NCI-H446 treated with DMSO at 0.1 percent for 48 hours (cell line): ENCODE measurements at places on chromosomes 4 and X.

GRCh38 chr4:9944431-9945425 lies 76.6 kb downstream of the SLC2A9 start:
- no peak for DNase-seq

GRCh38 chrX:44401151-44401550 lies 57.7 kb upstream of the EFHC2 start:
- DNase-seq = no peak

- no peak for DNase-seq
Measured at GRCh38 chrX:29662759-29663503, 552.4 kb upstream of the MAGEB2 start.

DNA sequence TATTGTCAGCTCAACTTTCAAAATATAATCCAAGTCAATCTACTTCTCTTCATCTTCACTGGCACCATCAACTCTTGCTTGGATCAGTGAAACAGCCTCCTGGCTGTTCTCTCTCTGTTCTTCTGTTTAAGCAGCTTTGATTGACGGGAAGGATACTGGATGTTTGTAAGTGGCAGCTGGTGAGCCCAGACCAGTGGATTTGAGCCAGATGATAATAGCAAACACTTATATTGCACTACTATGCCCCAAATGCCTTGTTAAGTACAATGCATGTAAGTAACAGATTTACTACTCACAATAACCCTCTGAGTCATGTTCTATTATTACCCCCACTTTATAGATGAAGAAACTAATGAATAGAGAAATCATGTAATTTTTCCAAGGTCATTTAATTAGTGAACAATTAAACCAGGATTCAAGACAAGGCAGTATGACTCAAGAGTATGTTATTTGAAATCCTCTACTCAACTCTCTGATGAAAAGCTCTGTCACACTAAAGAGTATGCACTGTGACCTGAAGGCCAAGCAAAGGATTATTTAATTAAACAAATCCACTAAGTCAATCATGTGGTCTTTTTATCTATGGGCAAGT lies 44.8 kb downstream of the SPANXN3 start:
- no peak for DNase-seq

DNA sequence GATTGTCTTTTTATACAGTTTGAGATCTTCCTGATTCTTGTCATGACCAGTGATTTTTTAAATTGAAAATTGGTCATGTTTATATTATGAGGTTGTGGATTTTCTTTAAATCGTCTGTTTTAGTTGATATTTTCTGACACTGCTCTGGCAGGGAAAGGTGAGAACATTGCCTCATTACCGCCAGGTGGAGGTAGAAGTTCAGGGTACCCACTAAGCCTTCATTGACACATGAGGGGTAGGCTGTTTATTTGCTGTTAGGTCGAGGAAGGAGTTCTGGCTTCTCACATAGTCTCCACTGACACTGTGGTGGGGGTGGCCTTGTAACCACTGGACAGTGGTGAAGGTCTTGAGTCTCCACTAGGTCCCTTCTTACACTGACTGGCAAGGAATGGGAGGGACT lies 117.6 kb upstream of the GPR101 start:
- no peak for DNase-seq

DNA sequence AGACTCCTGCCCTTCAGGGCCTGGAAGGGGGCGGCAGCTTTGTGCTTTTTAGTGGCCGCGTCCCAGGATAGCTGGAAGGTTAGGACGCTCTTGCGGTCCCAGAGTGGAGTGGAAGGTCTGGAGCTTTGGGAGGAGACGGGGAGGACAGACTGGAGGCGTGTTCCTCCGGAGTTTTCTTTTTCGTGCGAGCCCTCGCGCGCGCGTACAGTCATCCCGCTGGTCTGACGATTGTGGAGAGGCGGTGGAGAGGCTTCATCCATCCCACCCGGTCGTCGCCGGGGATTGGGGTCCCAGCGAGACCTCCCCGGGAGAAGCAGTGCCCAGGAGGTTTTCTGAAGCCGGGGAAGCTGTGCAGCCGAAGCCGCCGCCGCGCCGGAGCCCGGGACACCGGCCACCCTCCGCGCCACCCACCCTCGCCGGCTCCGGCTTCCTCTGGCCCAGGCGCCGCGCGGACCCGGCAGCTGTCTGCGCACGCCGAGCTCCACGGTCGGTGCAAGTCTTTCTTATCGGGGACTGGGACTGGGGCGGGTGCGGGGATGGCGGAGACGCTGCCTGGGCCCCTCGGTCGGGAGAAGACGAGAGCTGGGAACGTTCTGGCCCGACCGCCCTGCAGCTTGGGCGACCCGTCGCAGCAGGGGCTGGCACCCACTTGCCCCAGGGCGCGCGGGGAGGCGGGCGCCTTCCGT lies at the start of gene EDNRA:
Gene EDNRA, plus strand, starts transcription at position 207 of the 686 bp plus-strand sequence. CDS start 4,585 bp downstream, outside the sequence.
- no peak for DNase-seq

DNA sequence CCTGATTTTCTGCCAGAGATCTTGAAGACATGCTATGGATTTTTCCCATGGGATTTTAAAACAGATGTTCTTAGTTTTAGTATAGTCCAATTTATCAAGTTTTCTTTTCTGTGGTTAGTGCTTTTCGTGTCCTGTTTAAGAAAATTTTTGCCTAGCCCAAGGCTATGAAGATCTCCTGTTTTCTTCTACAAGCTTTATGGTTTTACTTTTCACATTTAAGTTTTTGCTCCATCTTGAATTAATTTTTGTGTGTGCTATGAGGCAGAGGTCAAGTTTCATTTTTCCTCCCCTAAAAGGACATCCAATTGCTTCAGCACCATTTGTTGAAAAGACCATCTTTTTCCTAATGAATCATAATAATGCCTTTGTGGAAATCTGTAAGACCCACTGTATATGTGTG lies 65.6 kb downstream of the POLR2B start:
- no peak for DNase-seq

DNA sequence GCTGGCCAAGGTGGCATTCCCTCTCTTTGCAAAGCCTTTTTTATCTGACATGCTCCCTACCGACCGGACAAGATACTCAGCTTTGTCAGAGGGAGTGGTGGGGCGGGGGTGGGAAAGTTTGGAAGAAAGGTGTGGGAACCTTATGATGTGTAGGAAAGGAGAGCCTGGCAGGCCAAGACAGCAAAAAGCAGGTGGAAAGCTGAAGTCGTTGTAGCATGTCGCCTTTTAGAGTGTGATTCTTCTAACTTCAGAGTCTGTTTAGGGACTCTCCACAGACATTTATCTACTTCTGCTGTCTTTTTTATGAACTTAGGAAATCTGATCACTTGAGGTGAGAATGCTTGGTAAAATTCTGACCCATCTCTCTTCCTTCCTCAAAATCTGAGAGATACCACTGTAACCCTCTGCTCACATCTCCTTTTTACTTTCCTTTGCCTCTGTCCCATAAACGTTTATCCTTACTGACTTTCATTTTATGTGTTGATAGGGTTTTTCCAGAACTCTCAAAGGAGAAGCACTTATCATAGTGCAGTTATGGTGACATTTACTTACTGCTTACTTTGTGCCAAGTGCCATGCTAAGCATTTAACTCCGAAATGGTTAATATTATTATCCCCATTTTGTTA lies 8.2 kb upstream of the RUFY3 start:
- DNase-seq = no peak

DNA sequence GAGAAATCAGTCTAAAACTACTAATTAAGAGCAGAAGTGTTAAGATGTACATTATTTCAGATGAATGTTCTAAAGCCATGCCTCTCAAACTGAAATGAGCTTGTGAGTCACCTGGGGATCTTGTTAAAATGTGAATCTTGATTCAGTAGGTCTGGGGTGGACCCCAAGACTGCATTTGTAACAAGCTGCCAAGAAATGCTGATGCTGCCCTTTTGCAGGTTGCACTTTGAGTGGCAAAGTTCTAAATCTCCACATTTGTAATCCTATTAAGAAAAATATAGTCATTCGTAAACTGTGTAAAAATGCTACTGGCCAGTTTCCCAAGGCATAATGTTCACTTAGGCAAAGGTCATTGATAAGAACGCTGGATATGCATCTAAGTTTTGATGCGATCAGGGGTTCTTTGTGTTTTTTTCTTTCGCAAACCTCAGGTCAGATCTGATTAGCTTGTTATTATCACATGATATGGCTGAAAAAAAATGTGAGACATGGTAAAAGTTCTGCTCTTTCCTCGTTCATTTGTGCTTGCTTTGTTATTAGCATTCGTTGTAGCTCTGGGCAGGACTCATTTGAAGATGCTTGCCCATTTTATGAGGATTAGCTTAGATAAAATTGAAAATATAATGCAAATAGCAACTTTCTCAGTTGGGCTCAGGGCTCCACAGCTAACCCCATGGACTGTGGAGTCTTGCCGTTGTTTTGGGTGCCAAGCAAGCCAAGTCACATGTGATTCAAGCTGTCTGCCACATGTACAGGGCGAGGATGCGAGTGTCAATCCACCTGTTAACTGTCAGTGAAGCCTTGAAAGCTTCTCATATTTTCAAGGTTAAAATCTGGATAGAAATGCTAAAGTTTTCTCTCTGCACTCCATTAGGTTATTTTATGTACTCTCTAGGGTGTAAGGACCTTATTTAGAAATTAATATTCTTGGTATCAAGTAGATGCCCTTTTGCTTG lies 12.1 kb downstream of the TBC1D1 start:
- DNase-seq = no peak

- DNase-seq = no peak
Measured at GRCh38 chr4:38684951-38685844, 21.2 kb downstream of the KLF3 start.

DNA sequence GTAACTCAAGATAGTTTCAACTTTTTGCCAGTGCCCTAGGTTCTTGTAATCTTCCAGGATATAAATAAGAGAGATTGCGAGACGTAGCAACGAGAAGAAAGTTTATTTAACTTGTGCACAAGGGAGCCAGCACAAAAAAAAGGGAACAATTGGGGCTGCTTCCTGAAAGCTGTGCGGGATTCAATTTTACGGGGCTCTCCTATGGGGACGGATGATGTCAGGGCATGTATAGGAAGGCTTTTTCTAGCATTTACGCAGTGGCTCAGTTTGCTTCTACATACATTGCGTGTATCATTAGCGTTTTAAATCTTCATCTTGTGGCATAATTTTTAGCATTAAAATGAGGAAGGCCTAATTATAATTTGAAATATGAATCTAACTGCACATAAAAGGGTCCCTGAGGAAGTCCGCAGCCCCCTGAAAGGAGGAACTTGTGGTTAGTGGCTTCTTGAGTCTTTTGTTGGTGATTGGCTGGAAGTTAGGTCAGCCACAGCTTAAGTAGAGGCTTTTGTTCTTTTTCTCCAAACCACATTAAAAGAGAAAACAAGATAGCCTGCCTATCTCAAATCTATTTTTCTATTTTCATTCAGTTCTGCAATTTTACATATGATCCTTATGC lies 668.2 kb upstream of the NDST4 start:
- DNase-seq = no peak

DNA sequence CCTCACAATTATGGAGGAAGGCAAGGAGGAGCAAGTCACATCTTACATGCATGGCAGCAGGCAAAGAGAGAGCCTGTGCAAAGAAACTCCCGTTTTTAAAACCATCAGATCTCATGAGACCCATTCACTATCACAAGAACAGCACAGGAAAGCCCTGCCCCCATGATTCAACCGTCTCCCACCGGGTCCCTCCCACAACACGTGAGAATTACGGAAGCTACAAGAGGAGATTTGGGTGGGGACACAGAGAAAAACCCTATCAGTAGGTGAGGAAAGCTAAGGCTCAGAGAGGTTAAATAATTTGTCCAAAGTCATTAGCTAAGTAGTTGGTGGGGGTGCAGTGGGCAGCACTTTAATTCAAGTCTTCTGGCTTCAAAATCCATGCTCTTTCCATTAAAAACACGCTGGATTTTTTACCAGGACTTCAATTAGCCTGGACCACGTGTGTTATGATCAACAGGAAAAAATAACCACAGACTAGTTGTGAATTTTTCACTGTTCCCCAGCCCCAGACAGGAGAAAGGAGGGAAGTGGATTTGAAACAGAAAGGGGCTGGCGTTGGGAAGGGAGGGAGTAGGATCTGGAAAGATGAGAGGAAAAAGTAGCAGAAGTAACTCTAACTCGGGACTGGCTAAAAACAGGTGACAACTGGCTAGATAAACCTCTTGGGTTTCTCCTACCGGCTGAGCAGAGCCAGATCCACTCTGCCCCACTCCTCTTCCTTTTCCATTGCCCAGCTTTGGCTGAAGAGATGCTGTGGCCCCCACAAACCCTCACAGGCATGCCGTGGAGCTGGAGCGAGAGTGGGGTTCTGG lies 986 bp downstream of the MTMR8 start:
- no peak for DNase-seq

DNA sequence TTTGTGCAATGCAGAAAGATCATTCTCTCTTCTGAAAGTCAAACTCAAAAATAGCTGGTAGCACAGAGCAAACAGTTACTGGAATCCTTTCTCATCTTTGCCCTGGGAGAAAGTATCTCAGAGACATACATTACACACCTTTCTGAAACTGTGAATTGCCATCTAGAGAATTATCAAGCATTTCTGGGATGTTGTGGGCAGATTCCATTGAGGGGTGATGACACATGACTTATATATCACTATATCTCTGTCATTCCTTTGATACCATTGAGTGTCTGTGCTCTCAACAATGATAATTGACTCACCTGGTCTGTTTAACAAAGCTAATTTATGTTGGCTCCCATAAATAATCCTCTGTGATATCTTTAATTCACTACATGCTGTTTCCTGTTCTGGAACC lies 13.0 kb downstream of the SLIT2 start:
- no peak for DNase-seq

- no peak for DNase-seq
Measured at GRCh38 chr4:24006269-24006668, 116.4 kb upstream of the PPARGC1A start.

GRCh38 chr4:6955261-6955911 lies 45.8 kb downstream of the TBC1D14 start:
- no peak for DNase-seq

GRCh38 chr4:41882625-41883347 lies 52.4 kb upstream of the TMEM33 start:
- no peak for DNase-seq
